ENCODE measurements at places on chromosomes 3 and 15.

DNA sequence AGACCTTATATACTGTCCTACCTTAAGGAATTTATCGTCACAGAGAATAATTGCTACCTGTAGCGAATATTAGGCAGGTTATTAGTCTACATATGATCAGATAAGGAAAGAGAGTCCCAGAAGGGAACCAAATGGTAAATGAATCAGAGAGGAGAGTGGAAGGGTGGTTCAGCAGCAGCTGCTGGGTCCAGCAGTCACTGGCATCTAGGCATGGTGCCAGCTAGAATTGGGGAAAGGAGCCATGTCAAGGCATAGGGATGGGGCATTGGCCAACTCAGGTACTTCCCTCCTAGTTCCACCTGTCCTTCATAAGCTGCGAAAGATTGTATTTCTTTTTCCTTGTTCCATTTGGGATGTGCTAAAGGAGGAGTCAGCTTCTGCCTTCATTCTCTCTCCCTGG is 23.4 kb downstream of the HACD3 start:
- no peak for DNase-seq

DNA sequence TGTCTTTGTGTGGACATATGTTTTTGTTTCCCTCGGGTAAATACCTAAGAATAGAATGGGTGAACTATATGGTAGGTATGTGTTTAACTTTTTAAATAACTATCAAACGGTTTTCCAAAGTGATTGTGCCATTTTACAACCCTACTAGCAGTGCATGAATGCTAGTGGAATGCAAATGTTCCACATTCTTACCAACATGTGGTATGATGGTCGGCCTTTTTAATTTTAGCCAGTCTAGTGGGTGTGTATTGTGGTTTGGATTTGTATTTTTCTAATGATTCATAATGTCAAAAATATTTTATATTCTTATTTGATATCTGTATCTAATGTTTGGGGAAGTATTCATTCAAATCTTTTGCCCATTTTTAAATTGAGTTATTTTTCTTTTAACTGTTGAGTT is 68.2 kb upstream of the SMAD3 start:
- DNase-seq = no peak

DNA sequence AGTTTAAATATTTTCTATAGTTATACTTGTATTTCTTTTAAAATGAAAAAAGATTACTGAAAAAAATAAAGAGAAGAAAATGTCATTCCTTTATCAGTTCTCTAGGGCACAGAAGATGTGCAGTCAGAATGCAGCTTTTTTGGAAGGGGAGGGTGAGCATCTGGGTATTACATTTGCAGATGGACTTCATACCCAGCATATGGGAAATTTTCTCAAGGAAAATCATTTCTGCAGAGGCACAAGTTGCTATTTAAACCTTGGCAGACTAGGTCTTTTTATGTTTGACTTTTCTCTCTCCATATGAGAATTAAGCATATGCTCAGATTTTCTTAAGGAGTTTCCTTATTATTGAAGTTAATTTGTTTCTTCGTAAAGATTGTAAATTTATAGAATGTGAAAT is 39.5 kb upstream of the ZNF385D start:
- DNase-seq = no peak

- DNase-seq = no peak
Measured at GRCh38 chr3:189830401-189830800, 199.2 kb downstream of the TP63 start.

DNA sequence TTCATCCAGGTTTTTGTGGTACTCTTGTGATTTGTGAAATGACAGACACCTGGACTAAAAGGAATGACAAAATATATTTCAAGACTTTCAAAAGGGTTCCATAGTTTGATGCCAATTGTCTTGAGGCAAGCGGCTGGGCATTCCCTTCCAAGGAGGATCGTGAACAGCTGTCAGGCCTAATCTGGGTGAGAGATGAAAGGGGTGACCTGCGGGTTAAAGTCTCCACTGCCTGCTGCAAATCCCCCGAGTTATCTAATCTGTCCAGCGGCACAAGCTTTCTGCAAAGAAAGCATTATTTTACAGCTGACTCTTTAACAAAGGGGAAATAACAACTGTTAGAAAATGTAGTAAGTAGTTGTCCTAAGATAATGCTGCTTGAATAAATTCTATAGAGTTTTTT is 128.7 kb upstream of the MB21D2 start:
- DNase-seq = no peak

- no peak for DNase-seq
Measured at GRCh38 chr15:38888701-38889221, 324.1 kb upstream of the RASGRP1 start.

DNA sequence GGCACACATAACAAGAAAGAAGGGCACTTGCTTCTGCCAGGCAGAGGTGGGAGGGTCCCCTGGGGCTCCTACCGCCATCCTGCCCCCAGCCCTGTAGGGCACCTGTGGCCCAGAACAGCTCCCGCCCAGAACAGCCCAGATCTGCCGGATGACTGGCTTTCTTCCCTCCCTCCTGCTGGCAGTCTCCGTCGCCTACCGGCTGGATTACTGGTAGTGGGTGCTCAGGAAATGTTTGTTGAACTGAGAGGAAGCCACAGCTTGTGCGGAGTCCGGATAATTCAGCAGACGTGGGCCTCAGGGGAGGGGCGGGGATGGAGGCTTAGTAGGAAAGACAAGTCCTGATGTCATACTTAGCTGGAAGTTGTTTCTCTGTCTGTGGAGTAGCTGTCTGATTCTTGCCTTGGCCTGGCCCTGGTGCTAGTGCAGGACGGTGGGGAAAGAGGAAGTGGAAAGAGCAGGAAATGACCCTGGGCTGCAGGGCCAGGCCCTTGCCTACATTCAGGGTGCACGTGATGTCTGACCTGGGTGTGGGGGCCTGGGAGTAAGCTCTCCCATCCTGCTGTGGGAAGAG is 6.7 kb downstream of the CCDC9B start:
- no peak for DNase-seq

- no peak for DNase-seq
Measured at GRCh38 chr3:14631687-14632441, 19.7 kb upstream of the CCDC174 start.

- no peak for DNase-seq
Measured at GRCh38 chr15:57575363-57575762, 16.3 kb upstream of the MYZAP start.

GRCh38 chr3:101383656-101384055 is 63.3 kb upstream of the IMPG2 start:
- no peak for DNase-seq
